ENCODE measurements at places on chromosomes 1 and 21.

DNA sequence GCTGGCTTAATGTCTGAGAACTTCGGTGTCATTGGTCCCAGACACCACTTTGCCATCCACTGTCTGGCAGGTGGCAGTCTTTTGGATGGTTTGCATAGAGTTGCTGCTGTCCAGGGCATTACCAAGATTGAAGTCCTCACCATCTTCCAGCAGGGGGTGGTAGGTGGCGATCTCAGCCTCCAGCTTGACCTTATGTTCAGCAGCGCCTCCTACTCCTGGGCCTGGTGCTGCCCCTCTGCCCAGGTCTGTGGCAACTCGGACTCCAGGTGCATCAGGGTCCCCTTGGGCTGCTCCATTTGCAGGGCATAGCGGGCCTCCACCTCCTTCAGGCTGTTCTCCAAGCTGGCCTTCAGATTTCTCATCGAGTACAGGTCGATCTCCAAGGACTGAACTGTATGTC lies 573.3 kb upstream of the NCAM2 start:
- no peak for DNase-seq

GRCh38 chr1:90144820-90145219 lies 149.9 kb downstream of the ZNF326 start:
- no peak for DNase-seq

GRCh38 chr1:167529829-167530474 lies 11.6 kb upstream of the CD247 start:
- no peak for DNase-seq

DNA sequence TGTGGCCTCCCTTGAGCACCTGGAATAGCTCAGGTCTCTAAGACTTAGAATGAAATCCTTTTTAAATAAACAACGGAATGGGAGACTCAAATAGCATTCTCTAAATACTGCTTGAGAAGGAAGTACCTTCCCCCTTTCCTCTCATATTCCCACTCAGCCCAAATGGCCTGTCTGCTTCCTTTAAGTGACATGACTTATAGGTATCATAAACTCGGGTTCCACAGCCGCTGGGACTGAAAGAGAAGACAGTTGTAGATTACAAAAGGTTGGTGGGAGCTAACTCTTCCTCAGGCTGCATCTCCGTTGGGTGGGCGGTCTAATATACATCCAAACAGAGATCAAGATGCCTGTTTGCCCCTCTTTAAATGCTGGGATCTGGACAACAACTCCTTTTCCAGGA lies 1.2 kb upstream of the HMCN1 start:
- no peak for DNase-seq

DNA sequence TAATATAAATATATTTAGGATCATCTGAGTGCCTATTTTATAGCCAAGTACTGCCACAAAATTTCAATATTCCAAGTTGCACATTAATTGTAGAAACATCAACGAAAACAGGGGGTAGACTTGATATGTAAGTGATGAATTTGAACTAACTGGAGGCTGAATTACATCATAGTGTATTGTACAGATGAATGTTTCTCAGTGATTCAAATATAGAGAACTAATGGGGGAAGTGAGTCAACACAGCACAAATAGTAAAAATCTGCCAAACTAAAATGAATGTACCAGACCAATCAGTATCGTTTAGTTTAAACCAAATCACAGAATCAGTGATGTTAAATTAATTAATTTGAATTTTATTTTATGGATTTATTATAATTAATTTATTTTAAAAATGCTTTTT lies 42.8 kb downstream of the RTCA start:
- no peak for DNase-seq

- no peak for DNase-seq
Observed at GRCh38 chr1:160418483-160418882, 18.1 kb downstream of the VANGL2 start.

DNA sequence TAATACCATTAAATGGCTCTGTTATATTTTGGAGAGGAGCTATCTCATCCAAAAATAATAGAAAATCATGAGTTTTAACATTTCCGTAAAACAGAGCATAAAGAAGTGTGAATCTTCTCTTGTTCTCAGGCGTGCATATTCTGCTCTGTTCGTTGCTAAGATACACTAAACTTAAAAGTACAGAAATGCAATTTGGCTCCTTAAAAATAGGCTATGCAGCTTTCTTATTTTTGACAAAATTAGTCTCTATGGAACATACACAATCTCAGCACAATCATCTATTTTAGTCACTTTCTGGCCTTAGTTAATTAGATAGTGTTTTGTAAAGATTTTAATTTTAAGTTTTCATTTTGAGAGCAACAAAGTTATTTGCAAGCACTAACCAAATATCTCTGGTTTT lies 79.0 kb upstream of the USP25 start:
- DNase-seq, result no peak

- peak; percentile 22 for DNase-seq
Observed at GRCh38 chr1:152185544-152186391, 26.7 kb upstream of the RPTN start.

DNA sequence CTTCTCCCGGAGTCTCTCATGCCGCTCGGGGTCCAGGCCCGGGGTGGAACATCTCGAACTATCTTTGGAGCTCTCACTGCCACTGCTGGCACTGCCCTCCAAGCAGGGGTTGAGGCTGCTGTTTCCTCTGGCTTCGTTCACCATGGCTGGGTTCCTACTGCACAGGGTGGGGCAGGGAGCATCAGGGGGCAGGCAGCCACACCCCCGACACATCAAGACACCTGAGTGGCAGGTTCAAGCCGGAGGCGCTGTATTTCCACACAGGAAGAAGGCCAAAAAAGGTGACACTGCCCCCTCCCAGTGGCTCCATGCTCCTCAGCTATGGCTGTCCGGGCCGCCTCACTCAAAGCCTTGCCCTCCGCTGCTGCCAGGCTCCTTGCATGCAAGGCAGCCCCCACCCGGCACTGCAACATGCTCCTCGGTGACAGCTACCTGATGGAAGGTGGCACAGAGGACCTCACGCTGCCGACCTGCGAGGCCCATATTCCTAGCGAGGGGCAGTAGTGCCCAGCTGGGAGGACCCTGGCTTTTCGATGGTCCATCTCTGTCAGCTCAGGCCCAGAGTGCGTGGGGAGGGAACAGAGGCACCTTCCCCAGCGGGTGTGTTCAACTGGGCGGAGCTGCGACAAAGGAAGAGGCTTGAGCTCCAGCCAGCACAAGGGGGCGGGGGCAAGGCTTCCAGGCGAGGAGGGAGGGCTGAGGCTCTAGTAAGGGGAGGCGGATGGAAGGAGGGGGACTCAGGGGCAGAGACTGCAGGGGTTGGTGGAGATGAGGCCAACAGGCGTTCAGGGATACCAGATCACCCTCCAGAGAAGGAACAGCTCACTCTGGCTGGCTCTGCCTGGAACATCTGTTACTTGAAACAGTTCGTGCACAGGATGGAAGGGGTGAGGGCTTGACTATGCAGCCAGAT lies 2.5 kb downstream of the MTHFR start:
- peak; percentile 40 for DNase-seq

DNA sequence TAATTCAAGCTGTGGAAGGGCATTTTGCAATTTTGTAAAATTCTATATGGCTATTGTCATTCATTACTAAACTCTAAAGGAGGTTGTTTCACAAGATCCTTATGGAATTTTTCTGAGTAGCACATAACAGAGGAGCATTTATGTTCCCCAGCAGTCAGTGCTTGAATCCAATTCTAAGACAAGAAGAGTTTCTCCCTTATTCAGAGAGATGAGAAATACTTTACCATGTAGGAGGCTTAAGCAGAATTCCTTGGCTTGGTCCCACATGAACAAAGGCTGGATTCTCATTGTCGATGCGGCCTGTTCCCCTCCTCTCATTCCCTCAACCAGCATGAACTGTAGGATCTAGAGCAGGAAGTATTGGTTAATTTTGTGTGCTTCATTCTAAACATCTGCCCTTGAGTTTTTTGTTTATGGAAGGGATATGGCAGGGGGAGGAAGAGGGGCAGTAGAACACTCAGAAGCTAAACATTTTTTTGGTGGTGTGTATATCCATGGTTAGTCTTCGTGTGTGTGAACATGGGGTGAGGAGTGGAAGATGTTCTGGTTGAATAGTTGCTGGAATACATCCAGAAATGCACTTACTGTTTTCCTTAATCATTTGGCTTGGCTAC lies 74.3 kb downstream of the LAMC1 start:
- no peak for DNase-seq

- DNase-seq, result no peak
Observed at GRCh38 chr1:75087278-75087677, 46.9 kb upstream of the LHX8 start.

DNA sequence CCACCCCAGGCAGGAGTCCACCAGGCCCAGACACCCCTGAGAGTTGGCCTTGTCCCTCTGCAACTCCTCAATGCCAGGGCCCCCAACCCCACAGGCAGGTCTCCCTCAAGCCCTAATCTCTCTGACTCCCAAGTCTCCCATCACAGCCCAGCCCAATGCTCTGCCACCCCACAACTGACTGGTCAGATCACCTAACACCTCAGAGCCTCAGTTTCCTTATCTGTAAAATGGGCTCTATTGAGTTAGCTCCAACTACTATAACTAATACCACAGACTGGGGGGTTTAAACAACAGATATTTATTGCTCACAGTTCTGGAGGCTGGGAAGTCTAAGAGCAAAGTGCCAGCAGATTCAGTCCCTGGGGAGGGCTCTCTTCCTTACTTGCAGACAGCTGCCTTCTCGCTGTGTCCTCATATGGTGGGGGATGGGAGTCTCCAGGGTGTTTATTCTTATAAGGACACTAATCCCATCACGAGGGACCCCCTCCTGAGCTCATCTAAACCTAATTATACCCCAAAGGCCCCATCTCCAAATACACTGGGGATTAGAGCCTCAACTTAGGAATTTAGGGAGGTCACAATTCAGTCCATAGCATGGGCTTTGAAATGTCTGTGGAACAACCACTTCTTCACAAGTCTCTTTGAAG lies 34.9 kb upstream of the ZC3H12A start:
- DNase-seq, result no peak

DNA sequence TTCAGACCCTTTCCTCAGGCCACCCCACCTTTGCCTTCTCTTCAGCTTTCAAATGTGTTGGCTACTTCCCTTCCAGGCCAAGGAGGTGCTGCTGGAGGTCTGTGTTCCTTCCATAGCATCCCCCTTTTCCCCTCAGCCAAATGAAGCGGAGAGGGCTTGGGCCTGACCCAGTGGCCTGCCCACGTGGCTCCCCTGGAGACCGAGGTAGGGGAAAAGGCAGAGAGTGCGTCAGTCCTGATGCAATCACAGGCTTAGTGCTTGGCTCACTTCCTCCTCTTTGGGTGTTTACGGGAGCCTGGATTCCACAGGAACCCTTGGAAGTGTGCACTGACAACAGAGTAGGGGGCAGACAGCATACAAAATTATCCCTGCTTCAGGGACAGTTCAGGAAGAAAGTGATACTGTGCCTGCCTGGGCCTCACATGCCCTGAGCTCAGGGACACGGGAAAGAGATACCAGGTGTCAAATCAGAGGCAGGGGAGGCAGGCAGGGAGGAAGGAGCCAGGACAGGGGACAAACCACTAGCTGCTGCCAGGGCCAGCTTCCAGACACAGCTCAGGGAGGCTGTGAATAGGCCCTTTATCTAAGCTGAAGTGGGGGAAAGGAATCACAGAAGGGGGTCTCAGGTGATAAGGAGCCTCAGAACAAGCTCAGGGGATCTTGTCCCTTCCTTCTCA lies 16.6 kb upstream of the PTP4A2 start:
- DNase-seq, result no peak

DNA sequence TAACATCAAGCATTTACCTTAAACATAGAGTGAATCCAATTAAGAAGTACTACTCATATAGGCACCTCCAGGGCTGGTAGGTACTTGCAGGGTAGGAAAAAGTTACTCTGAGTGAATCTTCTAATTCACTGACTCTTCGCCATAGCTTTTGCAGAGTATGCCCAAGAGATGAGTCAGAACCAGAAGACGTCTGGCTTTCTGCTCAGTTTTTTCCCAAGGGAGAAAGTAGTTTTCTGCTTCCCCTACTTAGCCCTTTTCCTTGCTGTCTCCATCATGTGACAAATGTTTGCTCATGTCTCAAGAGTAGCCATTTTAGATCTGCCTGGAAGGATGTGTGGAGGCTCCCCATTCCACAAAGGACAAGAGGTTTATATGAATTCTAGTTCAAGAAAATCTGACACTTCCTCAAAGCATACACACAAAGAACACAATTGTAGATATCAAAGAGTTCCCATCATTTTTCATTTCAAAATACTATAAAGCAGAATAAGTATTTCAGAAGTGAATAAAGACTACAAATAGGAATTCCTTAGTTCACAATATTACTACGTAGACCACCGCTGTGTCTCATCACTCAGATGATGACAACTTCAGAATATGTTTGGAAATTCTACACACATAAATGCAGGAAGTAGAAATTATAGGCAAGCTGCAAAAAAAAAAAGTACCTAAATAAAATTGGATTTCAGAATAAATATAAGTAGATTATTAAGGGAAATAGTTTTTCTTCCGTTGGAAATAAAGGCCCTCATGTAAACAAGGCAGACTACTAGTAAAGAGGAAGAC lies 98.5 kb downstream of the ASH1L start:
- DNase-seq, result no peak

DNA sequence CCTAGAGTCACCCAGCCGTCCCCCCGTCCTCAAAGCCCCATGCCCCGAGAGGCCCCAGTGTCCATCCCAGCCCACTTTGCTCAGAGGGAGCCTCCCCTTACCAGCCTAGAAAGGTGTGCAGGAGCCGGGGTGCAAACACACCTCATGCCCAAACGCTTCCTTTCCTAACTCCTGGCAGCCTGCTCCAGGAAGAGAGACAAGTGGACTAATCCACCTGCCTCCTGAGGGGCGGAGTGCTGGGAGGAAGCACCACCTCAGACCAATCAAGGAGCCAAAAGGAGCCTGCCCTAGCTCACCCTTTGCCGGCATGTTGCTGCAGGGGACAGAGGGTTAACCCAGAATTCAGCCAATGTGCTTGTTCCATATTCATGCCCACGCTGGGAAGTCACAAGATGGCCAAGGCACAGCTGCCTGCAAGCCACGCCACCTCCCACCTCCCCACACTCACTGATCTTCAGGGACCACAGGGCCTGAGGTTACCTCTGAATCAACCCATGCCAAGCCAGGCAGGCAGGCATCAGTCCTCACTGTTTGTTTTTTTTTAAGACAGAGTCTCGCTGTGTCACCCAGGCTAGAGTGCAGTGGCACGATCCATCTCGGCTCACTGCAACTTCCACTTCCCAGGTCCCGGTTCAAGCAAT lies 27.8 kb downstream of the PLEKHA6 start:
- DNase-seq, result no peak

DNA sequence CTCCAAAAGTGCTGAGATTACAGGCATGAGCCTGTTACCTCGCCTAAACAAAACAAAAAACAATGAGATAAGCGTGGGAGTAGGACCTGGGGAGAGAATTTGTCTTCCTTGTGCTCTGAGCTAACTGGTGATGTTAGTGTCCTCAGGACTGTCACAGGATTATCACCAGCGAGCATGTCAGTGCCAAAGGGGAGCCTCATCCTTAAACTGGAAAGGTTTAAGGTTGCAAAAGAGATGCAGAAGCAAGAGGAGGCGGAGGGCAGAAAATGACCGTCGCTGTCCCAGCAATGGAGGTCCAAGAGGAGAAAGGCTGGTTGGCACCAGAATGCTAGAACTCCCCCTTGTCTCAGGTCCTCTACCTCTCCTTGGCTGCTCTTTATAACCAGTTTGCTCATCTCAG lies 3.9 kb downstream of the SYPL2 start:
- DNase-seq, result no peak

All from stimulated activated CD4-positive, alpha-beta T cell treated with anti-CD3 and anti-CD28 coated beads, Interleukin-1b, Interleukin-23, amount 100 ng/mL, for 4 hours (primary cell).